H1 (cell line): ENCODE measurements at places on chromosomes 12 and 14. TPM values are rescaled to one million over a fixed set of nuclear protein-coding genes. Genes with fewer than 3 reads are reported as not detected.

DNA sequence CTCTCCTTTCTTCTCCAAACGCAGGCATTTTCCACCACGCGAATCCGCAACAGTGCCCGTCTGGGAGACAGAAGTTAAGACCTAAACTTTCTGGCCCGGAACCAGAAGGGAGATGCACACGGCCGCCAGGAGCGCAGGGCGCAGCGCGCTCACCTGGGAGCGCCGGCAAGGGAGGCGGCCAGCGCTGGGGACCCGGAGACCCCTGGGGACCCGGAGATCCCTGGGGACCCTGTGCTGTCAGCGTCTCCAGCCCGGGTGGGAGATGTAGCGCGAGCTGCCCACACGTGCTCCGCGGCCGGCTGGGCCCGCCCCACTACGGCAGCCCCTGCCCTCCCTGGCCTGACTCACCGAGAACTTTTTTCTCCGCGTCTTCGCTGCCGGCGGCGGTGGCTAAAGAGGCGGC is 620 bp downstream of the YBX3 start:
- H3K27me3 ChIP-seq, result no peaks in the 10 kb centered on the region
- peaks cover 4% of the 10 kb centered on the region; the same call in 1 of the 2 replicates for H3K36me3 ChIP-seq
- H3K27ac ChIP-seq, result peak overlapping the region; percentile 88
- H3K4me3 ChIP-seq, result peak overlapping the region; percentile 96

DNA sequence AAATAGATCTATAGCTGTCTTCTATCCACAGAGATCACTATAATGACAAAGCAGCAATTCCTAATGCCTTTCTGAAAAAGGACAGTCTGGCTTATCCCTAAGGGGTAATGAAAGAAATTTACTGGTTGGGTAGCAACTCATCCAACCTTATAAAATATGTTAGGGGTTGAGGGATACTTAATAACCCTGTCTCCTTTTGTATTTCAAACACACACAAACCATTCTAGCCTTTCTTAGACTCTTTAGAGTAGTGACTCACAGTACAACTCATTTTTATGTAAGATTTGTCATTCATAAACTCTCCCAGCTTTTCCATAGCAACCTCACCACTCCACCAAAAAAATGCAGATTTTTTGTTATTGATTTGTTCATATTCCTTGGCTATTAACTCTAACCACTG is 167.9 kb downstream of the FSCB start:
- no peaks in the 10 kb centered on the region for H3K36me3 ChIP-seq
- no peaks in the 10 kb centered on the region for H3K4me1 ChIP-seq
- no peak for DNase-seq
- no peak overlapping the region for H3K27ac ChIP-seq

GRCh38 chr14:101774006-101774795 is 12.7 kb downstream of the PPP2R5C start:
- DNase-seq, result no peak
- no peaks in the 10 kb centered on the region for H3K4me1 ChIP-seq
- H3K27me3 ChIP-seq, result peaks cover 6% of the 10 kb centered on the region
- no peak overlapping the region for H3K4me3 ChIP-seq
- no peak overlapping the region for H3K27ac ChIP-seq

DNA sequence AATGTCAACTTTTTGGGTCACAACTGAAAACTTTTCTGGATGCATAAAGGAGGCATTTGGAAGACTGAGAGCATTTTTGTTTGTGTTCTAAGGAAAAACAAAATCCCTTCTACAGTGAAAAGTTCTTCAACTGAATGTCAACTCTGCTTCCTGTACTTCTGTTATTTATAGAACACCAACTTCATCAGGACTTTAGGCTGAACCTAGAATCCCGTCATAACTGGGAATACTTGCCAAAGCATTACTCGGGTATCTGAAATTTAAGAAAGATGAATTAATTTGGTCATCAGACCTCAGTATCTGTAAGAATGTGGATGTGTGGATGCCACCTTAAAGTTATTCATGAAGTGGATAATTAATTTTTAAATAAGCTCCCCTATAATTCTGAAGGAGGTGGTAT is 73.2 kb downstream of the FERMT2 start:
- peaks cover 13% of the 10 kb centered on the region for H3K4me1 ChIP-seq
- no peaks in the 10 kb centered on the region for H3K27me3 ChIP-seq
- no peak for DNase-seq
- H3K27ac ChIP-seq, result no peak overlapping the region
- peaks cover 4% of the 10 kb centered on the region; the same call in 1 of the 2 replicates for H3K36me3 ChIP-seq

- no peaks in the 10 kb centered on the region for H3K27me3 ChIP-seq
- H3K27ac ChIP-seq, result no peak overlapping the region
- no peaks in the 10 kb centered on the region for H3K36me3 ChIP-seq
- no peak for DNase-seq
These were observed 458.4 kb upstream of the RGS6 start for GRCh38 chr14:71473843-71474242.

LMO3 gene
- total RNA-seq, result 16.4 and 16.7 TPM in 2 replicates

- peak overlapping the region; percentile 74 for H3K4me3 ChIP-seq
- no peaks in the 10 kb centered on the region for H3K27me3 ChIP-seq
- peaks cover 12% of the 10 kb centered on the region; the same call in 1 of the 2 replicates for H3K36me3 ChIP-seq
- no peak for DNase-seq
- H3K27ac ChIP-seq, result peak overlapping the region; percentile 100
These were observed 717 bp downstream of the UBC start for GRCh38 chr12:124913474-124914391.

CPM gene
- 1.1 and 3.1 TPM in 2 replicates for total RNA-seq

DNA sequence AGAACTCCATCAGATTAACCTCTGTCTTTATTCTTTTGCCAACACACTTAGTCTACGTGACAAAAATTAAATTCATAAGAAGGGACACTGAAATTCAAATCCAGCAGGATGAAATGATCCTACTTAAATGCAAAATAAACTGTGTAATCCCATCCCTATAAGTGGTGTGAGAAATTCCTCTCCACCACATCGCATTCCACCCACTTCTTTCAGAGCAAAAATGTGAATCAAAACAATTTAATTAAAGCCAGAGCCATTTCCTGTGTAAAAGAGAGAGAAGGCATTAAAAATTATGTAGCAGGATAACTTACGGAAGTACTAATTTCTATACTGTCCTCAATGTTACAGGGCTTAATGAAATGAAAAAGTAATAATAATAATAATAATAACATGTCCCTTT is 844.3 kb downstream of the GALC start:
- no peak for DNase-seq
- H3K27ac ChIP-seq, result no peak overlapping the region
- H3K27me3 ChIP-seq, result peaks cover 52% of the 10 kb centered on the region
- H3K4me1 ChIP-seq, result peaks cover 5% of the 10 kb centered on the region

GRCh38 chr12:131947482-131948027 is 2.2 kb upstream of the EP400 start:
- peaks cover 4% of the 10 kb centered on the region for H3K4me1 ChIP-seq
- no peaks in the 10 kb centered on the region for H3K27me3 ChIP-seq
- no peak overlapping the region for H3K27ac ChIP-seq
- DNase-seq, result no peak
- H3K36me3 ChIP-seq, result peaks cover 12% of the 10 kb centered on the region
- no peak overlapping the region for H3K4me3 ChIP-seq

GRCh38 chr12:6444704-6445688 is at the start of gene CD27:
TSS of gene CD27 (plus strand) at chr12:6444955. CDS start at chr12:6445096, 141 bp downstream.
- H3K27ac ChIP-seq, result no peak within 1 kb of the TSS
- no peaks in the 10 kb centered on the region for H3K27me3 ChIP-seq
- H3K4me3 ChIP-seq, result no peak within 1 kb of the TSS
- H3K4me1 ChIP-seq, result peaks cover 2% of the 10 kb centered on the region
- no peaks in the 10 kb centered on the region for H3K36me3 ChIP-seq
- DNase-seq, result no peak

DNA sequence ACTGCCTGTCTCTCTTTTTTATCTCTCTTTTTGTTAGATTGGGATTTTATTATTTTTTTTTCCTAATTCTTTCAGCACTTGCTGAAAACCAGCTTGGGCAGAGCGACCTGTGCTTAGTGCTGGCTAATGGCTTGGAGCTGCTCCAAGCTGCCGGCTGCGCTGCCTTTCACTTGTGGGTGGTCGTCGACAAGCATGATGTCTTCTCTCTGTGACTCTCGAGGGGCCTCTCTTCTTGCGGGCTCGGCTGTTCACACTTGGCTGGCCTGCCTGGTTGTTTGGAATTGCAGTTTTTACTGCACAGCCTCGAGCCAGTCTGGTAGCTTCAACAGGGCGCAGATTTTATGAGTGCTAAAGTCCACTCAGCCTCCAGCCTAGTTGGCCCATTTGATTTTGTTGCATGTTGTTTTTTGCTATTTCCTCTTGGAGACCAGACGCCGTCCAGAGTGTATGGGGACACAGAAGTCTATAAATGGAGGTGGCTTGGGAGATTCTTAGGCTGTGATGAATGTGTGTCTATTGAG is 18.6 kb downstream of the TPCN1 start:
- H3K27ac ChIP-seq, result no peak overlapping the region
- no peaks in the 10 kb centered on the region for H3K36me3 ChIP-seq
- peaks cover 5% of the 10 kb centered on the region for H3K4me1 ChIP-seq
- no peaks in the 10 kb centered on the region for H3K27me3 ChIP-seq

DNA sequence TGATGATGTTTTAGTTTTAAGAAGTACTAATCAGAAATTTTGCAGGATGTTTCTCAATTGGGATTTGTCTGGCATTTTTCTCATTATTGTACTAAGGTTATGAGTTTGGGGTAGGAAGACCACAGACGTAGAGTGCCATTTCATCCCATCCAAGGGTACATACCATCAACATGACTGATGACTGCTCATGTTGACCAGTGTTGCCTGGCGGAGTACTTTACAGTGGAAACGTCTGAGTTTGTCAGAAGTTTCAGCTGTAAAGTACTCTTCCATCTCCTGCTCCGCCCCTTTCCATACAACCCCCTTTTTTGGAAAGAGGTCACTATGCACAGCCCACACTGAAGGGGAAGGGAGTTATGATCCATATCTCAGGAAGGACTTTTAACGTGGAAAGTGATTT is 74.2 kb downstream of the RCOR1 start:
- no peak overlapping the region for H3K27ac ChIP-seq
- H3K27me3 ChIP-seq, result no peaks in the 10 kb centered on the region
- DNase-seq, result no peak
- H3K36me3 ChIP-seq, result no peaks in the 10 kb centered on the region
- H3K4me1 ChIP-seq, result peaks cover 13% of the 10 kb centered on the region
- no peak overlapping the region for H3K4me3 ChIP-seq

- no peaks in the 10 kb centered on the region for H3K27me3 ChIP-seq
- no peak overlapping the region for H3K27ac ChIP-seq
- DNase-seq, result no peak
- H3K4me1 ChIP-seq, result no peaks in the 10 kb centered on the region
These were observed 20.9 kb downstream of the NR1H4 start for GRCh38 chr12:100494538-100494937.

GRCh38 chr12:29147731-29148595 is 1.1 kb upstream of the FAR2 start:
- H3K27me3 ChIP-seq, result peaks cover 2% of the 10 kb centered on the region; the same call in 1 of the 2 replicates
- no peaks in the 10 kb centered on the region for H3K36me3 ChIP-seq
- peak overlapping the region; percentile 88 for H3K27ac ChIP-seq

- H3K4me3 ChIP-seq, result no peak overlapping the region
- H3K27ac ChIP-seq, result no peak overlapping the region
- peaks cover 16% of the 10 kb centered on the region for H3K4me1 ChIP-seq
- H3K27me3 ChIP-seq, result no peaks in the 10 kb centered on the region
These were observed 118.3 kb downstream of the ETV6 start for GRCh38 chr12:11767798-11768197.

RAB15 gene
- 58.1 and 59.2 TPM in 2 replicates for total RNA-seq

- DNase-seq, result no peak
- H3K4me1 ChIP-seq, result no peaks in the 10 kb centered on the region
- no peaks in the 10 kb centered on the region for H3K36me3 ChIP-seq
- no peaks in the 10 kb centered on the region for H3K27me3 ChIP-seq
- H3K27ac ChIP-seq, result no peak overlapping the region
These were observed 270.3 kb upstream of the AMIGO2 start for GRCh38 chr12:47350062-47350408.

BICDL1 gene
- 25.9 and 26.9 TPM in 2 replicates for total RNA-seq

- no peaks in the 10 kb centered on the region for H3K36me3 ChIP-seq
- peaks cover 8% of the 10 kb centered on the region for H3K4me1 ChIP-seq
- H3K27ac ChIP-seq, result no peak overlapping the region
- no peaks in the 10 kb centered on the region for H3K27me3 ChIP-seq
These were observed 10.4 kb downstream of the BEST3 start for GRCh38 chr12:69688471-69689427.

DNA sequence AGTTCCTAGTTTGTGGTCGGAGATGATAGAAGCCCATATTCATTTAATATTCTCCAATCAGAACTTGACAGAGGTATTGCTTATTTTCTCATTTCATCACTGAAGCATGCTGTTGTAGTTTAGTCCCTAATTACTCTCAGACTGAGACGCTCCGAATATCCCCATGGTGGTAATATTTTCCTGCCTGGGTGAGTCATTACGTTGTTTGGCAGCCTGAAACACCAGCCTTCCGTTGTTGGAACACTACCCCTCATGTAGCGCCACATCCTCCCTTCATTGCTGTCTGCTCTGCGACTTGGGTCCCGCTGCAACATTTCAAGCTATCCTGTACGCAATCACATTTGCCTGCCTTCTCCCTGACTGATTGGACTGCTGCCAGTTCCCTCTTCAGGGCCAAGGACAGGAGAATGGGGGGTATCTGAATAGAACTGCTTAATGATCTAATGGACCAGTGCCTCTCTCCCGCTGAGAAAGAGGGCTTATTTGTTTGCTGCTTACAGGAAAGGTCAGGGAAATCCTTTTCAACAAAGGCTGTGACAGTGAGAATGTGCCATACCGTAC is 369.1 kb downstream of the NPAS3 start:
- H3K27ac ChIP-seq, result no peak overlapping the region
- no peaks in the 10 kb centered on the region for H3K27me3 ChIP-seq
- H3K4me3 ChIP-seq, result no peak overlapping the region

OR8S1 gene
- not detected in 2 replicates for total RNA-seq

DNA sequence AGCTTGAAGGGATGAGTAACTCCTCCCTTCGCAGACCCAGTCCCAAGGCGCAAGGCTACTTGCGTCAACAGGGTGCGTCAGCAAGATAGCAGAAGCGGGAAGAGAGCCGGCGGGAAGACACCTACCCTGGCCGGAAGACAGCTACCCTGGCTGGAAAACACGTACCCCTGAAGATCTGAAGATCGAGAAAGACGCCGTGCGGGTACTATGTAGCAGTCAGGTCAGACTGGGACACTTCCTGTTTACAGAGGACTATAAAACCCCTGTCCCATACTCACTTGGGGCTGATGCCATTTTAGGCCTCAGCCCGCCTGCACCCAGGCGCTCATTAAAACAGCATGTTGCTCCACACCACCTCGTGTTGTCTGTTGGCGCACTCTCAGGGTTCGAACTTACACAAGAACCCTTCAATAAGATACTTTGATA is 80.9 kb downstream of the ABCD2 start:
- peaks cover 5% of the 10 kb centered on the region for H3K4me1 ChIP-seq
- H3K27me3 ChIP-seq, result no peaks in the 10 kb centered on the region
- no peak for DNase-seq
- H3K36me3 ChIP-seq, result no peaks in the 10 kb centered on the region
